ENCODE measurements at places on chromosomes 11 and 22.

DNA sequence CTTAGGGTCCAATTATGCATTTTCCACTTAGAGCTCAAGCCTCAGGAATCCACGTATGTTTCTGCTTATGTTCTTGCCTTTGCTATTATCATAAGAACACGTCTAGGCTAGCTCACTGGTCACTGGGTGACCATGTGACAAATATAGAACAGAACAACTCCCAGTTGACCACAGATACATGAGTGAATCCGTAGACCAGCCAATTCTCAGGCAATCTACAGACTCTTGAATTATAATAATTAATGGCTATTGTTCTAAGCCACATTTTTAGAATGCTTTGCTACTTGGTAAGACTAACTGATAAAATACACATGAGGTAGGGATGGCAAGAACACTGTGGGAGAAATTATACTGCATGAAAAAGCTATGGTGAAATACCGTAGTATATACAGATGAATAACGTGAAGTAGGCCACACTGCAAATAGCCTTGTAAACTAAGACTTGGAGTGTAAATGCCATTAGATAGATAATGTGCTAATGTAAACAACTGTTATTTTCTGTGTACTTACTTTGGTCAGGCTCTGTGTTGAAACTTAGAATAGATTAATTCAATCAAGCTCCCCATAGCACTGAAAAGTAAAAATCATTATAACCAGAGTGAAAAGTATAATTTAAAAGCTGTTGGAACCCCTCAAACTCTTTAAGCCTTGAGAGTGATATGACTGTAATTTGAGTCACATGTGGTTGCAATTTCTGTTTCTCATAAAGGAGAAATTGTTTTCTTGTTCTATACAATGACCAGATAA lies 366.2 kb upstream of the CCDC179 start:
- no peak for DNase-seq

- no peak for DNase-seq
Measured at GRCh38 chr22:26502688-26503561, 9.3 kb downstream of the TFIP11 start.

DNA sequence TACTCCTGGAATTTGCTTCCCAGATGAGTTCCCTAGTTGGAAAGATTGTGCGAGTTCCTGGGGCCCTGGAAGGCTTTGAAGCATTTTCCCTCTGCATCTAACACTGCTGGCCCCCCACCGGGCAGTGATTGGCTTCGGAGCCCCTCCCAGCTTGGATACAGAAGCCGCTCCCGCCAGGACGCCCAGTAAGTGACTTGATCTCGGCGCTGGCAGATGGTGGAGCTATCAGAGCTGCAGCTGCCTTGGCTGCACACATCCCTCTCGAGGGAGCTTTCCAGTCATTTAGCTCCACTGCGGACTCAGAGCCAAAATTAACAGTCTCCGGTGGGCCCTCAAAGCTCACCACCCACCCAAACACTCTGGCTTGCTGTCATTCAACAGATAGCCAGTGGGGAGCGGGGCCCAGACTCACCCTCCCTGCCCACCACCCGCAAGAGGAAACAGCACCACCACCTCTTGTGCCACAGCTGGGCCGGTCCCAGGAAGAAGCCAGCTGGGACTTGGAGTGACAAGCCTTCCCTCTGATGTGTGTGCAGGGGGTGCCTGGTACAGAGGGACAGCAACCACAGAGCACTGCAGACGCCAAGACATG lies 162.3 kb downstream of the TRIM29 start:
- no peak for DNase-seq

DNA sequence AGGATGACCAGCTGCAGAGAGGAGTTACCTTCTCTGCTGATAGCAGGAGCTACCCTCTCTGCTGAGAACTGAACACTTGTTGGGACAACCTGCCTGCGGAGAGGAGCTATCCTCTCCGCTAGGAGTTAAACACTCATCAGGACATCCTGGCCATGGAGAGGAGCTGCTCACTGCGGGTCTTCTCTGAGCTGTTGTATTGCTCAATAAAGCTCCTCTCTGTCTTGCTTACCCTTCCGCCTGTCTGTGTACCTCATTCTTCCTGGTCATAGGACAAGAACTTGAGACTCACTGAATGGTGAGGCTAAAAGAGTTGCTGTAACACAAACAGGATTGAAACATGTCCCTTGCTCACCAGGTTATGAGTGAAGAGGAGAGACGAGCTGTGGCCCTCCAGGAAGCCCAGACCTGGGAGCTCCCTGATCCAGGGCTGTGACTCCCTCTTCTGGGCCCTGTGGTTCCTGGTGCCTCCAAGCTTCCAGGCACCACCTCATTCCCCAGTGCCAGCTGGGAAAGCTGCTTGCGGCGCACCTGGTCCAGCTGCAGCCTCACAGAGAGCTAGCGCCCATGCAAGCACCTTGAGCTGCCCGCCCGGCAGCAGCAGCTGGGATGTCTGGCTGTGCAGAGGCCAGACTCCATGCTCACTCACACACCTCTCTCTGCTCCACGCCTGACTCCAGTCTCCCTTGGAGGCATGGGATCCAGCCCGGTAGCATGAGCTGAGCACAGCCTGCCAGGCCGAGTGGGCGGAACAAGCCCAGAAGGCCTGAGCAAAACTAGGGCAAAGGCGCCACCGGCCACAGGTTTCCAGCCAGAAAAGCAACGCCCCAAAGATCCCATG lies 50.5 kb downstream of the RAB30 start:
- no peak for DNase-seq

DNA sequence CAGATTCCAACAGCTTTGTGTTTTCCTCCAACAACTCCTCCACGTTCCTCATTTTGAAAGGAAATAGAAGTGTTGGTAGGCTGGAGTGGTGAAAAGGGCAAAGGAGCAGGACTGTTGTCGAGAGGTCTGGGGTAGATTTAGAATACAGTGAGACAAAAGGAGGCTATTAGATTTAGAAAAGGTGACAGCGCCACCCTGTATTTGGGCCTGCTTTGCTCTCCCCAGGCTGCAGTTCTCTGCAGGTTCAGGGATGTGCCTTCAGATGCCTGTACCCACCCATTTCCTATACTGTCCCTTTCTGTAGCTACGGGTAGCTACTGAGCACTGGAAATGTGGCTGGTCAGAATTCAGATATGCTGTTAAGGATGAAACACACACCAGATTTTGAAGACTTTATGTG lies 20.8 kb downstream of the MMP13 start:
- DNase-seq: no peak

All from activated CD8-positive, alpha-beta memory T cell treated with anti-CD3 and anti-CD28 coated beads for 48 hours (primary cell).